Activated CD8-positive, alpha-beta T cell treated with anti-CD3 and anti-CD28 coated beads, Interleukin-2, amount 10 ng/mL, durations not matched to agents 7 days and 5 days (primary cell): ENCODE measurements at places on chromosomes 3 and 15. TPM values are rescaled to one million over a fixed set of nuclear protein-coding genes. Genes with fewer than 3 reads are reported as not detected.

- no peak overlapping the region for H3K4me3 ChIP-seq
- no peaks in the 10 kb centered on the region for H3K27me3 ChIP-seq
- no peak overlapping the region for H3K27ac ChIP-seq
- DNase-seq: no peak
- H3K36me3 ChIP-seq: no peaks in the 10 kb centered on the region
Observed at GRCh38 chr3:152885076-152885475, 50.1 kb downstream of the P2RY1 start.

DNA sequence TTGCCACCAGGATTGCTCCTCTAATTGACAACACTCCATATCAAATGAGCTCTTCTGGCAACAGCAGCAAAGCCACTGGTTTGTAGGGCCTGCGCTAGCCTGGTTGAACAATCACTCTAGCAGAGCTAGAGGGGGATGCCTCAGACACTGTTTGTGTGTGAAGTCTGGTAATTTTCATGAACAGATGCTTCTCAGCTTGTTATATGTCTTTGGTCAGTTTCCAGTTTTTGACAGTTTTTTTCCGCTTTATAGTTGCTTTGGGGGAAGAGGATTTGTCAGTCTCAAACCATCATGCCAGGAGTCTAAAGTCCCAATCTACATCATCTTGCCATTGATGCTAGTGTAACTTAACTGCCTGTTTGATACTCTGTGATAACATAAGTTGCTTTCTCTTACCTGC lies 136.0 kb downstream of the HCN4 start:
- H3K4me1 ChIP-seq: no peaks in the 10 kb centered on the region
- no peak overlapping the region for H3K4me3 ChIP-seq
- DNase-seq: no peak
- H3K27me3 ChIP-seq: peaks cover 14% of the 10 kb centered on the region

DNA sequence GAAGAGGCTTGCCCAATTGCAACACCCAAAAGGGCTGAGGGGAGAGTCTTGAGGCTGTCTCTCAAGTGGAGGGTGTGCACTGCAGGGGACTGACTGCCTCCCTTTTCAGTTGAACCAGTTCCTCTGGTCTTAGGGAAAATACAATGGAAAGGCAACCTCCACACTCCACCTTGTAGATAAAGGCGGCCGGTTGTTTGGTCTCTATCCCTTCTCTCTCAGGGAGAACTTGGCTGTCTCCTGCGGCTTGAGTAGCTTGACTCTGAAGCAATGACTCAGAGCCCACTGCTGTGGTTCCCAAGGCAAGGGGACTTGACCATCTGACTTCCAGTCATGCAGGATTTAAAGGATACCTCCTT lies 143.2 kb upstream of the UMPS start:
- no peak overlapping the region for H3K27ac ChIP-seq
- H3K36me3 ChIP-seq: no peaks in the 10 kb centered on the region
- no peak overlapping the region for H3K4me3 ChIP-seq
- H3K4me1 ChIP-seq: peaks cover 14% of the 10 kb centered on the region

DNA sequence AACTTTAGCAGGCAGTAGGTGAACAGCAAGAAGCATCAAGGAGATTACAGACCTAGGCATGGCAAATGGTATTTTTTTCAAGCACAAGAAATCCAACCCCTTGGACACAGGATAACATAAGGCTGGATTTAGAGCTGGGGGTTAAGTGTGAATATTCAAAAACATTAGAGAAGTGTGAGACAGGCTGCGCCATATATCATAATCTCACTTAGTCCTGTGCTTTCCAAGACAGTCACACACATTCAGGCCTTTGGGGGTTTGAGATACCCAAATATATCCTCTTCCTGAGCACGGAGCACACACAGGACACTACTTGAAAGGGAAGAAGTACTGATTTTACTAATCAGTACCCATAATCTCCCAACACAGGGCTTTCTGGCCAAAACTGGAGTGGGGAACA lies 83.0 kb upstream of the CLDN18 start:
- no peak overlapping the region for H3K27ac ChIP-seq
- peaks cover 6% of the 10 kb centered on the region for H3K27me3 ChIP-seq
- no peaks in the 10 kb centered on the region for H3K4me1 ChIP-seq

DNA sequence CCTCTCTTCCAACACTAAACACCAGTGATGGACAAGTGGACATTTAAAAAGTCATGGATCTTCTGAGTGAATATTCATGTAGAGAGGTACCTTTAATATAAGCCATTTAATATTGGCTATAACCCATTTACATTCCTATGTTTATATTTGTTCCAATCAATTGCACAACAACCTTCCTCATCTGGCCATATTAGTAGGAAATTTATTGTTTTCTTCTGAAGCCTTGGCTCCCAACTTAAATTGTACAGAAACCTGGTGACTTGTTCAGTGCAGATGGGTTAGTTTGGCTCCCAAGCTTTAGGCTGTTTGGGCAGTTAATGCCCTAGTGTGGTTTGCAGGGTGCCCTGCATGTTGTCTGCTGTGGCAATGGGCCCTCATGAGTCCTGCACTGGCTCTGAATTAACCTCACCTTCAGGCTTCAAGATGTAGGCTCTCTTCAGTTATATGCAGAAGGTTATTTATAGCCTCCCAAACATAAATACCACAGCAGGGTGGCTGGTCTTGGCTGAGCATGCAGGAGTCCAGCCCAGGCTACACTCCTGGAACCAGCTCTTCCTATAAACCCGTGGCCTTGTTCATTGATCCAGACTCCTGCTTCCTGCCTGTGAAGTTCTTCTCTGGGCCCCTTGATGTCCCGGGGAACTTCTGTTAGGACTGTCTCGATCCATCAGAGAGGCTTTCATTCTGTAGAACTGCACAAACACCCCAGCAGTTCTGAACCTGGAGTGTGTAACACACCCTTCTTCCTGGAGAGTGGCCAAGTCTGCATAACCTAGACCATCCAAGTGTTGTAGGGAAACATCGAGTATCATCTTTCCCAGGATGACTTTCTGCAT lies 57.0 kb downstream of the DUT start:
- no peak overlapping the region for H3K27ac ChIP-seq
- DNase-seq: no peak
- no peak overlapping the region for H3K4me3 ChIP-seq
- H3K4me1 ChIP-seq: no peaks in the 10 kb centered on the region
- no peaks in the 10 kb centered on the region for H3K36me3 ChIP-seq
- peaks cover 4% of the 10 kb centered on the region for H3K27me3 ChIP-seq

DNA sequence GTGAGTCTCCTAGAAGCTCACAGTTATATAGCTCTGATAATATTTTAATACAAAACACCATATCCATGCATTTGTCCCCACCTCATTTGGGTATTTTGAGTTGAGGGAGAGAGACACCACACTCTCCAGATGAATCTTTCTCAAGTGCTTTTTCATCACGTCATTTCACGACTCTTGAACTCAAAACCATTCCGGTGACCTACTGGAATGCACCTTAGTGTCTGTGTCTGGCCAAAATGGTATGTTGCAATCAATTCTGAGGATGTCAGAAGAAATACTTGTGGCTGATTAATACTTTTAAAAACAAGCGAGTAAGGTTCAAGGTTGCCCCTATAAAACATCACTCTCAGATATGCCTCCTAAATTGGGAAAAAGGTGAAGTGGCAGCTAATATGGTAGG lies 352.6 kb upstream of the ICE2 start:
- no peak overlapping the region for H3K4me3 ChIP-seq
- no peak for DNase-seq
- H3K27ac ChIP-seq: no peak overlapping the region
- H3K27me3 ChIP-seq: peaks cover 10% of the 10 kb centered on the region
- no peaks in the 10 kb centered on the region for H3K4me1 ChIP-seq
- H3K36me3 ChIP-seq: no peaks in the 10 kb centered on the region

GRCh38 chr3:155334914-155335723 lies 41.6 kb upstream of the STRIT1 start:
- H3K4me3 ChIP-seq: peak overlapping the region; percentile 1
- H3K27ac ChIP-seq: peak overlapping the region; percentile 83
- DNase-seq: peak; percentile 63

- no peak overlapping the region for H3K4me3 ChIP-seq
- no peak overlapping the region for H3K27ac ChIP-seq
- no peaks in the 10 kb centered on the region for H3K36me3 ChIP-seq
- no peak for DNase-seq
Observed at GRCh38 chr3:42823351-42823750, 14.1 kb downstream of the ACKR2 start.

DNA sequence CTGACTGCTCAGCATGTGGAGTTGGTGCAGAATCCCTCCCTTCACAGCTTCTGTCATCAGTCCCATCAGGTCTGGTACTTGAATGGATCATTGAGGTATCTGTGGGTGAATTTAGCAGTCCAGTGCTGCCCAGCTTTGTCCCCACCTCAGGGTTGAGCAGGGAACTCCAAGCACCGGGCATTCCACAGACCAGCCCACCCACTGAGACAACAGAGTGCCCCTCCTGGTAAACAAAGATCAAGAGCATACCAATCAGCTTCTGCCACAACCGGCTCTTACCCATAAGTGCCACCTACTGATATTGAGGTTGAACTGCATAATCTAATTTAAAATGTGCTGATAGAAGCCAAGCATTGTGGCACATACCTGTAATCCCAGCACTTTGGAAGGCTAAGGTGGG lies 57.1 kb upstream of the FXR1 start:
- H3K27me3 ChIP-seq: peaks cover 3% of the 10 kb centered on the region
- H3K4me1 ChIP-seq: no peaks in the 10 kb centered on the region
- no peak overlapping the region for H3K27ac ChIP-seq
- no peak overlapping the region for H3K4me3 ChIP-seq

GRCh38 chr3:170765419-170766078 lies 104.4 kb downstream of the RPL22L1 start:
- no peaks in the 10 kb centered on the region for H3K36me3 ChIP-seq
- no peak for DNase-seq
- H3K27ac ChIP-seq: no peak overlapping the region
- no peak overlapping the region for H3K4me3 ChIP-seq
- H3K4me1 ChIP-seq: peaks cover 5% of the 10 kb centered on the region

- H3K36me3 ChIP-seq: peaks cover 8% of the 10 kb centered on the region
- no peaks in the 10 kb centered on the region for H3K27me3 ChIP-seq
Observed at GRCh38 chr3:188465311-188465710, 311.4 kb downstream of the LPP start.

DNA sequence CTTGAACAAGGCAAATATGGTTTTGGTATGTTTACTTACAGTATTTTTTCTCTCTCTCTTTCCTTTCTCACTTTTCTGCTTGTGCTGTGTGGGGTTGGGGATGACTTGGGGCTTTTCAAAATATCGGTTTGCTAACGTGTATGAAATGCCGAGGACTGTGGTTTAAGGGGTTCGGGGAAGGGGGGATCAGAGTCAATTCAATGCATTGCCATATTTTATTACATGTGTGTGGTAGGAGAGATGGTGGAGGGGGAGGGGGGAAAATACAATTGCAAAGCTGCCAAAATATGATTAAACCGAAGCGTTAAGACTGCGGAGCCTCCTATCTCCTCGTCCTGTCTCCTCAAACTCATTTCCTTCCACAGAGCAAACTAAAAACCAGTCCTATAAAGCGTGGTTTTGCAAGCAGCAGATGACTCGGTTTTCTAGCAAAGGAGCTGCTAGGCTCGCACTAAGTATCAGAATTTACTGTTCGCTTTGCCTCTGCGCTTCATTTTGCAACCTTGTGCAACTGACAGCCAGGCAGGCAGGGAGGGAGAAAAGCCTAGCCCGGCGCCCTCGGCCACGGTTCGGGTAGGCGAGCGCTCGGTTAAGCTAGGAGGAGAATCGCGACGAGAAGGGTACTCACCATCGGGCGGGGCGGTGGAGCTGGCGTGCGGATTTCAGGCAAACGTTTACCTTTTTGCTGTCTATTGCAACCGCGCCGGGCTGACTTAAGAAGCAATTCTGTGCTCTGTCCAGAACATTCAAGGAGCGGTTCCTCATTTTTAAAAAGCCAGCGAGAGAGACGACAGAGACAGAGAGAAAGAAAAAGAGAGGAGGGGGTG lies 4.0 kb upstream of the NR2F2 start:
- peaks cover 8% of the 10 kb centered on the region for H3K4me1 ChIP-seq
- no peak overlapping the region for H3K4me3 ChIP-seq
- peaks cover 76% of the 10 kb centered on the region for H3K27me3 ChIP-seq

- peak within 1 kb of the TSS; percentile 70 for H3K4me3 ChIP-seq
- no peak within 1 kb of the TSS for H3K27ac ChIP-seq
- peak; percentile 64 for DNase-seq
- peaks cover 38% of the 10 kb centered on the region for H3K4me1 ChIP-seq
- no peaks in the 10 kb centered on the region for H3K36me3 ChIP-seq
Observed at GRCh38 chr15:41493205-41493901, at the start of gene ITPKA. Gene ITPKA (plus strand): TSS chr15:41493874. CDS start chr15:41493928, 54 bp downstream.

DNA sequence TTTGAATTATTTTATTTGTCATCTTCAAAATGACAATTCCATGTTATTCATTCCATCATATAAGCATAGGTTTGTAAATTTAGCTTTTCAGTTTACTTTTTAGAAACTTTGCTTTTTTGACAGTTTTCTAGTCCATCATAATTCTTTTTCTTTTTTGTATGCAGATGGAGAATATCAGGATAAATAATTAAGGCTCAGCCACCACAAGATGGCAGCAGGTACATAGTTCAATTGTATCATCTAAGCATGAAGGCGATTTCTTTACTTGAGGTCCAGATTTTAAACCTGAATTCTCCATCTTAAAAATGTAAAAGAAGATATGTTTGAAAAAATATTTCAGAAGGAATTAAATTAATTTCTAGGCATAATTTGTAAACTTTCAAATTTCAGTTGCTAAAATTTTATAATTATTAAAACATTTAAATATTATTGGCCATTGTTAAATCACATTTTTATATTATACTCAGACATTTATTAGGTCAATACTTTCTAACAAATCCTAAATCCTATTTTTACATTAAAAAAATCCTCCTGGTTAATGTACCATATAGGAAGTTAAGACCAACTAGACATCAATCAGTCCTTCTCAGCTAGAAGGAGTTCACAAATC lies 15.1 kb downstream of the PLSCR5 start:
- H3K4me3 ChIP-seq: no peak overlapping the region
- H3K27me3 ChIP-seq: peaks cover 27% of the 10 kb centered on the region
- no peak overlapping the region for H3K27ac ChIP-seq
- DNase-seq: peak; percentile 39
- H3K4me1 ChIP-seq: no peaks in the 10 kb centered on the region
- no peaks in the 10 kb centered on the region for H3K36me3 ChIP-seq

GRCh38 chr3:43080726-43081568 lies 24.9 kb downstream of the POMGNT2 start:
- no peak for DNase-seq
- H3K4me3 ChIP-seq: no peak overlapping the region
- H3K27me3 ChIP-seq: no peaks in the 10 kb centered on the region

IL5RA gene
- total RNA-seq: not detected

CD86 gene
- total RNA-seq: 1.5 TPM

GXYLT2 gene
- not detected for total RNA-seq

RTP1 gene
- total RNA-seq: not detected

LIPC gene
- 4.1 TPM for total RNA-seq

ETFA gene
- 111 TPM for total RNA-seq

UPK1B gene
- total RNA-seq: not detected

SHC4 gene
- 0.65 TPM for total RNA-seq

NRG4 gene
- not detected for total RNA-seq
